ENCODE measurements at places on chromosomes 16 and 17. TPM values are rescaled to one million over a fixed set of nuclear protein-coding genes. Genes with fewer than 3 reads are reported as not detected.

DNA sequence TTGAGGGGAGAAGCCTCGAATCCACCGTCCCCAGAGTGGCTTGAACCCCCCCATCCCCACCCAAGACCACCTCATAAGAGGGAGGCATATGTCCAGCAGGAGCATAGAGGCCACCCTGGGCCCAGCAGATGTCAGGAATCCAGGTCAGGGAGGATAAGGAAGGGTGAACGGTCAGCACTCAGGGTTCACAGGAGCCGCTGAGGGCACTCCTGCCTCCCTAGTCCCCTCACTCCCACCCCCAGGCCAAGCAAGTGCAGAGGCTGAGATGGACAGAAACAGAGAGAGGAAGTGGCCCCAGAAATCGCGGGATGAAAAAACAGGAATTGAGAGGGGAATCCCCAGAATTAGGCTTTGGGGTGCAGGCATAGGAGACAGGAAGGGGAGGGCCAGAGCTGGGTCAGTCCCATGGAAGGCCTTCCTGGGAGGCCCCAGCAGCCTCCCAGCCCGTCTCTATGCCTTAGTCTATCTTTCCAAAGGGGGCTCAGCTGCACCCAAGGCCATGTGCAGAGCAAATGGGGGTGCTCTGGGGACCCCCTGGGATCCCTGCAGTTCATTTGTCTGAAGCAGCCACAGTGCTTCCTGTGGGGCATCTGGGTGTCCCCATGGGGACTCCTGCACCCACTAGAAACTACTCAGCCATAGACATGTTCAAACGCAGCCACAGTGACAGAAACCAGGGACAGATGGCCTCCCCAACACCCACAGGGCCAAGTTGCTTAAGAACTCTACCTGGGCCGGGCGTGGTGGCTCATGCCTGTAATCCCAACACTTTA, 1.7 kb downstream of the CMTM3 start:
- peaks cover 20% of the 10 kb centered on the region for H3K36me3 ChIP-seq
- DNase-seq = no peak
- peak overlapping the region; percentile 83 for H3K4me3 ChIP-seq
- peaks cover 37% of the 10 kb centered on the region for H3K4me1 ChIP-seq
- H3K27ac ChIP-seq = peak overlapping the region; percentile 95
- no peaks in the 10 kb centered on the region for H3K27me3 ChIP-seq

DNA sequence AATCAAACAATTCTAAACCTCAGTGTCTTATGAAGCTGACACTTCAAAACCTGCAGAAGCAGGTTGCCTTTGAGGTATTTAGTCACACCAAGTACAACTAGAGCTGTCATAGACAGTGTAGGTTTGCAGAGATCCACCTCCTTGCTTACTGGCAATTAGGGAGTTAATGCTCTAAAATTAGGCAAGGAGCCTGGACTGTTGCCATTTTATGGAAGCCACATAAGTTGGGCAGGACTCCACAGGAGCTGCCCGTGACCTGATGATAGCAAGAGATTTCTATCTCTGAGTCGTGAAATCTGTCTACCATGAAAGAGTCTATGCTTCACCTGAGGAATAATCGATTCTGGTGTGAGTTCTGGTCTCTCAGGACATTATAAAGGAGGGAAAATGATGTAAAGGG, 8.9 kb downstream of the EME1 start:
- no peak overlapping the region for H3K4me3 ChIP-seq
- no peaks in the 10 kb centered on the region for H3K27me3 ChIP-seq
- H3K4me1 ChIP-seq = no peaks in the 10 kb centered on the region
- DNase-seq = no peak
- H3K36me3 ChIP-seq = peaks cover 64% of the 10 kb centered on the region

Gene CBFA2T3
- 19.3 TPM for total RNA-seq

Gene OR2C1
- total RNA-seq = not detected

Gene KIAA0753
- total RNA-seq = 28.2 TPM

Gene NEUROD2
- total RNA-seq = not detected

Gene ARHGAP44
- 43.0 TPM for total RNA-seq

- H3K36me3 ChIP-seq = no peaks in the 10 kb centered on the region
- DNase-seq = no peak
- H3K4me3 ChIP-seq = no peak overlapping the region
These were observed 22.6 kb downstream of the C17orf67 start for GRCh38 chr17:56810891-56811775.

Gene SOST
- total RNA-seq = not detected

- no peaks in the 10 kb centered on the region for H3K27me3 ChIP-seq
- H3K4me1 ChIP-seq = peaks cover 11% of the 10 kb centered on the region
- no peak overlapping the region for H3K27ac ChIP-seq
- no peak overlapping the region for H3K4me3 ChIP-seq
These were observed 3.9 kb upstream of the SMPD3 start for GRCh38 chr16:68452176-68452575.

- H3K4me1 ChIP-seq = peaks cover 24% of the 10 kb centered on the region
- no peaks in the 10 kb centered on the region for H3K27me3 ChIP-seq
- peak overlapping the region; percentile 52 for H3K27ac ChIP-seq
- peak; percentile 10 for DNase-seq
These were observed 3.9 kb upstream of the KRT15 start for GRCh38 chr17:41522301-41523224.

DNA sequence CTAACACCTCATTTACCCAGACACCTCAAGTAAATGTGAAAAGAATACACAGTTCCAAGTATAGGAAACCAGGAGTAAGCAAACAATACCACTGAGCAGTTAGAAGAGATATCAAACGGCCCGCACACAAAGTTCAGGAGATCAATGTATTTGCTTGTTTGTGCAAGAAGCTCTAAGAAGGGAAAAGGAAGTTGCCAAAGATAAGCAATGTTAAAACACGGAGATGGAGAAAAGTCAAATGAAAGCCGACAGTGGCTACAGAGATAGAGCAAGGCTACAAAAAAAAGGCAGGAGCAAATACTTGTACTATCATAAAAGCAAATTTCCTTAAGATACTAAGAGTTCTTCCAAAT, 29.5 kb downstream of the PSME3IP1 start:
- H3K27ac ChIP-seq = no peak overlapping the region
- peaks cover 18% of the 10 kb centered on the region for H3K36me3 ChIP-seq
- no peak for DNase-seq
- H3K27me3 ChIP-seq = no peaks in the 10 kb centered on the region
- H3K4me1 ChIP-seq = peaks cover 8% of the 10 kb centered on the region

DNA sequence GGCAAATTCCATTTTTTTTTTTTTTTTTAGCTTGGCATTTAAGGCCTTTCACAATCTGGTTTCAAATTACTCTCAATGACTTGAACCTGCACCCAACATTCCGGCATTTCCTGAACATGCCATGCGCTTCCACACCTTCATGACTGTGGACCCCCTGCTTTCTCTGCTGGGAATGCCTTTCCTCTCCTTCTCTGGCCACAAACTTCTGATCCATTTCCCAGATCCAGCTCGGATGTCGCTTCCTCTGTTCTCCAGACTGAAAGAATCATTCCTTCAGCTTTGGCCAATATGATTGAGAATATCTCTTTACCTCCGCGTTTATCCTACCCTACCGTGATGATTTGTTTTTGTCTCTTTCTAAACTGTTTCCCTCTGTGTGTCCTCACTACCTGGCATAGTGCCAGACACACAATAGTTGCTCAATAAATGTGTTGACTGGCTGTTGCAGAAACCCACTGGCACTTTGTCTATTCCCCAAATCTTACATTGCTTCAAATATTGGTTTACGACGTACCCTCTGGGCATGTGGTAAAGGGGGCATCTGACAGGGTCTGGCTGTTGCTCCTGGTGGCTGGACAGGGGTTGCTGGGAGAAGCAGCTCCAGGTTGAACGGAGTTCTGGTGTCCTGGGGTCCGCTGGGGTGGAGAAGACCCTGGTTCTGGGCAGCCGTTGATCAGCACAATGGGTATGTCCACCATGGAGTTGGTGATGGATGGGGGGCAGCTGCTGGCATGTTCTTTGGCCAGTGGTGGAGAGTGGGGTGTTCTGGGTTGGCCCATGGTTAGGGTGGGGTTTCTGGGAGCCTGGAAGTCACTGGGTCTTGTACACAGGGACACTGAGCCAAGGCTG, 14.7 kb downstream of the TNS4 start:
- no peaks in the 10 kb centered on the region for H3K27me3 ChIP-seq
- DNase-seq = no peak
- H3K4me1 ChIP-seq = peaks cover 25% of the 10 kb centered on the region
- H3K27ac ChIP-seq = peak overlapping the region; percentile 54

DNA sequence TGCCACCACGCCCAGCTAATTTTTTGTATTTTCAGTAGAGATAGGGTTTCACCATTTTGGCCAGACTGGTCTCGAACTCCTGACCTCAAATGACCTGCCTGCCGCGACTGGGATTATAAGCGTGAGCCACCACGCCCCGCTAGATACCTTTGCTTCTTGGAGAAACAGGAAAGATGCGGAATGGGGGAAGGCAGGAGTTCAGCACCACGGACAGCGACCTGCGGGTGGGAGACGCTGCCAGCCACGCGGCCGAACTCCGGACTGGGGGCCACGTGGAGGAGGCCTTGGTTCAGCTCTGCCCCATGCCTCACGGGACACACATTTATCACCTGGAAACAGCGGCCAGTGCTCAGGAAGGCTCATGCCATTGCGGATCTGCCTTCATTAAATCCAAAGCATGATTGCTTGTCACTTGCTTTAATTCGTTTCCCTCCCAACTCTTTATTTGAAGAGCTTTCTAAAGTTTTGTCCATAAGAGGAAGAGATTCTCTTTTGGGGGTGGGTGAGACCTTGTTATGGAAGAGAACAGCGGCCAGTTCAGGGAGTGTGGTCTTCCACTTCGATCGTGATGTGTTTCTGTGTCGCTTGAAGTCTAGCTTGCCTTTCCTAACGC, 219.9 kb downstream of the ENGASE start:
- no peak overlapping the region for H3K4me3 ChIP-seq
- no peaks in the 10 kb centered on the region for H3K4me1 ChIP-seq
- DNase-seq = peak; percentile 83
- no peaks in the 10 kb centered on the region for H3K36me3 ChIP-seq
- no peaks in the 10 kb centered on the region for H3K27me3 ChIP-seq
- no peak overlapping the region for H3K27ac ChIP-seq

Gene CCL4
- total RNA-seq = 24.0 TPM

GRCh38 chr17:74123866-74124444, 79.5 kb upstream of the RPL38 start:
- no peaks in the 10 kb centered on the region for H3K4me1 ChIP-seq
- no peaks in the 10 kb centered on the region for H3K36me3 ChIP-seq
- no peak overlapping the region for H3K27ac ChIP-seq
- H3K4me3 ChIP-seq = no peak overlapping the region
- no peak for DNase-seq
- no peaks in the 10 kb centered on the region for H3K27me3 ChIP-seq

- no peak for DNase-seq
- H3K4me1 ChIP-seq = peaks cover 14% of the 10 kb centered on the region
- H3K27me3 ChIP-seq = no peaks in the 10 kb centered on the region
- no peak overlapping the region for H3K4me3 ChIP-seq
- H3K27ac ChIP-seq = no peak overlapping the region
- no peaks in the 10 kb centered on the region for H3K36me3 ChIP-seq
These were observed 40.9 kb upstream of the JPH3 start for GRCh38 chr16:87561200-87562105.

DNA sequence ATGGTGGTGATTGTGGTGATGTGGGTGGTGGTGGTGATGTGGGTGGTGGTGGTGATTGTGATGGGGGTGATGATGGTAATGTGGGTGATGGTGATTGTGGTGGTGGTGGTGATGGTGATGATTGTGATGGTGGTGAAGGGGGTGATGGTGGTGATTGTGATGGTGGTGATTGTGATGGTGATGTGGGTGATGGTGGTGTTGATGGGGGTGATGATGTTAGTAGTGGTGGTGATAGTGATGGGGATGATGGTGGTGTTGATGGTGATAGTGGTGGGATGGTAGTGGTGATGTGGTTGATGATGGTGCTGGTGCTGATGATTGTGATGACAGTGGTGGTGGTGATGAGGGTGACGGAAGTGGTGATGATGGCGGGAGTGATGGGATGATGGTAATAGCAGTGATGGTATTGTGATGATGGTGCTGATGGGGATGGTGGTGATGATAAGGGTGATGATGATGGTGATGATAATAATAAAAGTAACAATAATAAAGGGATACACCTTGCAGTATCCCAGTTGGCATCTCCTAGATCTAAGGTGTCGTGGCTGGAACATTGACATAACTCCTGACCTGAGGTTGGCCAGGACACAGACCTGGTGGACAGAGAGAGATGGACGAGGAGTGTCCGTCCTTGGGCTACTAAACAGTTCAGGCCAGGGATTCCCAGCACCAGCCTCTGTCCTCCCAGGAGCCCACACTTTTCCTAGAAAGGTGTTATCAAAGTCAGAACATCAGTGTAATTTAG, 344.5 kb downstream of the SEC14L1 start:
- H3K4me1 ChIP-seq = peaks cover 7% of the 10 kb centered on the region
- no peaks in the 10 kb centered on the region for H3K27me3 ChIP-seq
- no peak for DNase-seq
- H3K36me3 ChIP-seq = peaks cover 13% of the 10 kb centered on the region

Gene ABCA6
- total RNA-seq = 21.0 TPM

- peak overlapping the region; percentile 98 for H3K27ac ChIP-seq
- no peaks in the 10 kb centered on the region for H3K27me3 ChIP-seq
- DNase-seq = no peak
- peaks cover 61% of the 10 kb centered on the region for H3K4me1 ChIP-seq
These were observed 5.6 kb upstream of the ZFHX3 start for GRCh38 chr16:73053364-73054124.

DNA sequence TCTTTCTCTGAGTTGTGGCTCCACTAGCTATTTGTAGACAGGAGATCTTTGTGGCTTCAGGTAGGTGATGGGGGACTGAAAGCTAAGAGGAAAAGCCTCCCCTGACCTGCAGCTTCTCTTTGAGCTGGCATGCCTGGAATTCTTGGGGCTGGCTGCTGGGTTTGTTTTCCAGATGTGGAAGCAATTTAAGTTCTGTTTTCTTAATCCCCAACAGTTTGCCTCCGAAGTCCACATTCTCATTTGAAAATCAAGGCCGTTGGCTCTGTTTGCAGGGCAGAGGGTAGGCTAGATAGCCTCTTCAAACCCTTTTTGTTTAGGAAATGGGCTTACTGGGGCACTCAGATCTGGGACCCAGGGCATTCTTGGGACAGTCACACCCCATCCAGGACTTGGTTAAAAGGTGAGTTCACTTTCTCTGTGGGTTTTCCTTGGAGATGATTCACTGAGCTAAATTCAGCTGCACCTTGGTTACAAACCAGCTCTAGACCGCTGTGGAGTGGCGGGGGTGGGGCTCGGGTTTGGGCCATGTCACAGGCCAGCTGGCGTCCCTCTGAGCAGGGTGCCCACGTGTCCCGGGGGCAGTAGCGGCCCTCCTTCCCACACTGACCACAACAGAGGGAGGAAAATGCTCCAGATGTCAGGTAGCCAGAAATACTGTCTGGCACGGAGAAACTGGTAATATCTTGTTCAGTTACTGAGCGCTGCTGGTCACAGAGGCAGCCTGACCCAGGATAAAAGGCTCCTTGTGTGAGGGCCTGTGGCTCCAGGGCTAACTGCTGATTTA, 108.5 kb downstream of the RAB11FIP4 start:
- no peaks in the 10 kb centered on the region for H3K27me3 ChIP-seq
- H3K4me3 ChIP-seq = no peak overlapping the region
- H3K4me1 ChIP-seq = no peaks in the 10 kb centered on the region
- no peaks in the 10 kb centered on the region for H3K36me3 ChIP-seq

DNA sequence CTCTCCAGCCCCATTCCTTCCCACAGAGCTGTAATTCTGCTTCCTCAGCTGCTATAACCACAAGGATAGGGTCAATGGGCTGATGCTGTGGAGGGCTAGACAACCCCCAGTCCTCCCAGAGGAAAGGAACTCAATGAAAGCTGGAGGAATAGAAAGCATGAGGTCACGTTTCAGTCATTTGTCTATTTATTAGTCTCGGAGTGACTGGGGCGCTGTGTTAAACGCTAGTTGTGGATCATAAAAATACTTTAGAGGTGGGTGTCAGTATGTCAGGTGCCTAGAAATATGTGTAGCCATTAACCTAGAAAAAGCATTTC, 787 bp upstream of the CCL3L1 start:
- peaks cover 4% of the 10 kb centered on the region for H3K27me3 ChIP-seq
- no peak for DNase-seq
- peaks cover 30% of the 10 kb centered on the region for H3K4me1 ChIP-seq
- no peak overlapping the region for H3K27ac ChIP-seq
